ENCODE measurements at places on chromosomes 1 and 21. TPM values are rescaled to one million over a fixed set of nuclear protein-coding genes. Genes with fewer than 3 reads are reported as not detected.

The NFASC gene
- 0.21 TPM for total RNA-seq

The TOR1AIP2 gene
- total RNA-seq: 57.5 TPM

DNA sequence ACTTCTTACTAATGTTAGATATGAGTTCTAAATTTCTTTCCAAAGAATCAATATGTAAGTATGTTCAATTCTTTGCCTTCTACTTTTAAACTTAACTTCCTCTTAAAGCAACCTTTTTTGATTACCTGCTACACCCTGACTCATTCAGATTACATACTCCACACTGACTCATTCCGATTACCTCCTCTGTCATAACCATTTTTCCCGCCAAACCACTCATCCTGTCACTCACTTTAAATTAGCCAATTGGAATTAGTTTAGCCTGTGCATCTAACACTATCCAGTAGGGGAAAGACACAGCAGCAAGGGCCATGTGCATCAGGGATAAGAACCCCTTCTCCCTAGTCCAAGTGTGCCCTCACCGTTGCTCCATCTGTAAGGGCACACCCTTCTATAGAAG, 815.5 kb downstream of the BRINP3 start:
- DNase-seq: no peak
- H3K36me3 ChIP-seq: no peaks in the 10 kb centered on the region
- H3K4me1 ChIP-seq: no peaks in the 10 kb centered on the region
- H3K4me3 ChIP-seq: no peak overlapping the region
- H3K27me3 ChIP-seq: no peaks in the 10 kb centered on the region

DNA sequence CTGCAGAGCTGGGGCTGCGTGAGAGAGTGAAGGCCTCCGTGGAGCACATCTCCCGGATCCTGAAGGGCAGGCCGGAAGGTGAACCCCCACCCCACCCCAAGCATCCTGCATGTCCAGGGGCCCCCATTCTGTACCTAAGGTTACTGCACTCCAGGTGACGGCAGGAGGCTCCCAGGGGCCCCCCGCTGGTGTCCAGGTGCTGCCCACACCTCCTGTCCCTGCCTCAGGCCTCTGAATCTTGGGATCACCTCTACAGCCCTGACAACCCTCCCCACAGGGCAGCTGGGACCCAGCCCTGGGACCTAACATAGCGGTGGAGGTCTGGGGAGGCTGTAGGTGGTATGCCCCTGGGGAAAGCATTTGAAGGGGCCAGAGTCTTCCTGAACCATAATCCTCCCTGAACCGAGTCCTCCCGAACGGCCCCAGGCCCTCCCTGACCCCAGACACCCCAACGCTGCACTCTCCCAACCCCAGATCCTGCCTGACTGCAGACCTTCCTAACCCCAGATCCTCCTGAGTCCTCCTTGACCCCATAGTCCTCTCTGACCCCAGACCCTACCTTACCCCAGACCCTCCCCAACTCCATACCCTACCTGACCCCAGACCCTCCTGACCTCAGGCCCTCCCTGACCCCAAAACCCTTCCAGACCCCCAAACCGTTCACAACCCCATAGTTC, 33.5 kb downstream of the TRIM11 start:
- H3K4me3 ChIP-seq: no peak overlapping the region
- no peaks in the 10 kb centered on the region for H3K36me3 ChIP-seq
- H3K4me1 ChIP-seq: no peaks in the 10 kb centered on the region
- no peak for DNase-seq
- no peak overlapping the region for H3K27ac ChIP-seq

- DNase-seq: no peak
- peaks cover 34% of the 10 kb centered on the region for H3K36me3 ChIP-seq
- no peak overlapping the region for H3K4me3 ChIP-seq
- H3K27ac ChIP-seq: peak overlapping the region; percentile 28
- H3K27me3 ChIP-seq: no peaks in the 10 kb centered on the region
Measured at GRCh38 chr1:153848805-153849204, 73.6 kb downstream of the SLC27A3 start.

- H3K36me3 ChIP-seq: no peaks in the 10 kb centered on the region
- peaks cover 72% of the 10 kb centered on the region for H3K27me3 ChIP-seq
- H3K4me1 ChIP-seq: peaks cover 6% of the 10 kb centered on the region
- no peak for DNase-seq
Measured at GRCh38 chr1:159949123-159949522, 3.7 kb upstream of the IGSF9 start.

All from activated CD4-positive, alpha-beta T cell treated with anti-CD3 and anti-CD28 coated beads, Interleukin-2, amount 10 ng/mL, durations not matched to agents 24 days and 14 days (primary cell).